ENCODE measurements at places on chromosomes 1 and 21.

GRCh38 chr21:42016364-42016985 lies 6.3 kb upstream of the ZBTB21 start:
- DNase-seq, result no peak

- DNase-seq, result no peak
Observed at GRCh38 chr1:23543707-23544443, 12.8 kb upstream of the E2F2 start.

DNA sequence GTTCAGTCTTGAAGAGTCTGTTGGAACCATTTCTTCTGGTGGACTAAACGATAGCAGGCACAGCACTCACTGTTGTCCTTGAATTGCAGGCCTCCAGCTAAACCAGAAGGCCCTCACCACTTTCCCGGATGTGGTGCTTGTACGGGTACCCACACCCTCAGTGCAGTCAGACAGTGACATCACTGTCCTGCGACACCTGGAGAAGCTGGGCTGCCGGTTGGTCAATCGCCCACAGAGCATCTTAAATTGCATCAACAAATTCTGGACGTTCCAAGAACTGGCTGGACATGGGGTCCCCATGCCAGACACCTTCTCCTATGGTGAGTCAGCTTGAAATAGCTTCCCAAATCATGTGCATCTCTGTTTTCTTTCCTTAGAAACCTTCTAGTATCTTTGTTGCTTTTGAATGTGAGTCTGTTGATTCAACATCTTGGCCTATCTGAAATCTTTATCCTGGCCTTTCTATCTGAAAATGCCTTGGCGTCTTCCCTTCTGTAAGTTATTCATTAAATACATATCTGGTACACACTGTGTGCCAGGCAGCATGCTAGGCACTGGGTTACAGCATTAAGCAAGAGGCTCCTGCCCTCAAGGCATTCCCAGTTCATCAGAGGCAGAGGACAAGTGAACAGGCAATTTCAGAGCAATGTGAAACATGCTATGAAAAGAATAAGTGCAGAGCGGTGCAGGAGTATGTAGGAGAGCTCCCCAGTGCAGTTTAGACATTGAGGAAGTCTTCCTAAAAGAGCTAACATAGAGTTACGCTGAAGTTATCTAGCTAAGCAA lies 18.9 kb downstream of the RIMKLA start:
- no peak for DNase-seq

DNA sequence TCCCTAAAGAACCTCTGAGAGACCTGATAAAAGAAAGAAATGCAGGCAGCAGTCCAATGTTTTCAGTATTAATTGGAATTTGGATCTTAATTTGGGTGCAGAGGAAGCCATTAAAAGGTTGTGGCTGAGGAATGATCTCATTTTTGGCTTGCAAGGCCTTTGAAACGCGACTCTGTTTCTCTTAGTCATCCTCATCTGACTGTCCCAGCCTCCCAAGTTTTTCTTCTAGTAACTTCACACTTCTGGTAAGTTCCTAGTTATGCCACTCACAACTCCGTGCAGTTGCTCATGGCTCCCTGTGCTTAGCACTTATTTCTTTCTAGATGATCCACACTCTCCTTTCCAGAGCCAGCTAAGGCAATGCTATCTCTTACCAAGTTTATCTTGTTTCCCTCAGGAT lies 147.4 kb upstream of the USP24 start:
- DNase-seq, result no peak

GRCh38 chr1:198001776-198002408 lies 84.7 kb downstream of the LHX9 start:
- no peak for DNase-seq

DNA sequence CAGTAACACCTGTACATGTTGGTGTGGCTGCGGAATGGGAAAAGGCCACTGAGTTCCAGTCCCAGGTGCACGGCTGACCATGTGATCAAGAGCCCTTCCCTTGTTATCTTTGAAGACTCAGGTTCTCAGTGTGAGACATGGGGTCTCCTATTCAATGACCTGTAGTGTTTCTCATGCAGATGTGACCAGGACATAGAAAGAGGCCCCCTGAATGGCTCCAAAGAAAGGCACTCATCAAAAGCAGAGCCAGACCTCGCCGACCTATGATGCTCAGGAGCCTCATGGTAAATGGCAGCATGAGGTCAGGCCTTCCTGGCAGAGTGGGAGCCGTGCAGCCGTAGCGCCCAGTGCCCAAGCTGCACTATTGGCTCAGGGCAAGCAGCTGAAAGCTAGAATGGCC lies 42.3 kb upstream of the HAO2 start:
- DNase-seq, result no peak

DNA sequence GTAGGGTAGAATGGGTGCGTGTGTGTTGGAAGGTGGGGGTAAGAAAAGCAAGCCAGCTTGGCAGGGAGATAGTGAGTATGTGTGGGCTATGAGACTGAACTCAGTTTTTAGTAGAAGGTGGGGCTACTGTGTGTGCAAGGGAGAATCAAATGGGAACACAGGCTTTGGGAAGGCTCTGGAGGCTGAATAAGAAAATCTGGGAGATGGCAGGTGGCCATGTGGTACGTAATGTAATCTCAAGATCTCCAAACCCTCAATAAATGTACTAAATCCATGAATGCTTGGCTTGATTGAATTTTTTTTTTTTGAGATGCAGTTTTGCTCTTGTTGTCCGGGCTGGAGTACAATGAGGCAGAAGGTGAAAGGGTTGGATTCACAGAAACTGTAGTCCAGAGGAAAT lies 3.5 kb upstream of the ZSCAN20 start:
- no peak for DNase-seq

DNA sequence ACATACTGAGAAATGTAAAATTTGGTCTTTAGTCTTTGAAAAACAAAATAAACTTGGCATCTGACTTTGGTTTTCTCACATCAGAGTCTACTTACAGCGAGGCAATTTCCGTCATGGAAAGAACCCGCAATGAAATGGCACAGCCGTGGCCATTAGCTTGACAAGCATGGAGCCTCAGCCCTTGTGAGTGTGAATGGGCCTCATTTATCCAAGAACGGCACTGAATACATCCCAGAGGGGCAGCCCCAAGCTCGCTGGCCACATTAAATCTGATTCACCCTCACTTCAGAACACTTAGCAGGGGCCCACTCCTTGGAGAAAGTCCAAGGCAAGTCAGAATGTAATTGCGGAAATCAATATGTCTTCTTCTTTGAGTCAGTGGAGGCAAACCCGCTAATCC lies 64.8 kb downstream of the ERG start:
- DNase-seq, result no peak

DNA sequence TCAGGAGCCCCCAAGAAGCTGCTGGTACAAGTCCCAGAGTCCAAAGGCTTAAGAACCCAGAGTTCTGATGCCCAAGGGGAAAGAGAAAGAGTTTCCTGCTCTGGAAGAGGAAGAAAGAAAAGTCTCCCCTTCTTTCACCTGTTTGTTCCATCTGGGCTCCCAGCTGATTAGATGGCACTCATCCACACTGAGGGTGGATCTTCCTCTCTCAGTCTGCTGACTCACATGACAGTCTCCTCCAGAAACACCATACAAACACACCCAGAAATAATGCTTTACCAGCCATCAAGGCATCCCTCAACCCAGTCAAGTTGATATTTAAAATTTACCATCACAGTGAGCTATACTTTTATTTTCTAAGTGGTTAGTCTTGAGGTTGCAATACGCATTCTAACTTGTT lies 257.9 kb downstream of the PAPPA2 start:
- DNase-seq, result no peak

DNA sequence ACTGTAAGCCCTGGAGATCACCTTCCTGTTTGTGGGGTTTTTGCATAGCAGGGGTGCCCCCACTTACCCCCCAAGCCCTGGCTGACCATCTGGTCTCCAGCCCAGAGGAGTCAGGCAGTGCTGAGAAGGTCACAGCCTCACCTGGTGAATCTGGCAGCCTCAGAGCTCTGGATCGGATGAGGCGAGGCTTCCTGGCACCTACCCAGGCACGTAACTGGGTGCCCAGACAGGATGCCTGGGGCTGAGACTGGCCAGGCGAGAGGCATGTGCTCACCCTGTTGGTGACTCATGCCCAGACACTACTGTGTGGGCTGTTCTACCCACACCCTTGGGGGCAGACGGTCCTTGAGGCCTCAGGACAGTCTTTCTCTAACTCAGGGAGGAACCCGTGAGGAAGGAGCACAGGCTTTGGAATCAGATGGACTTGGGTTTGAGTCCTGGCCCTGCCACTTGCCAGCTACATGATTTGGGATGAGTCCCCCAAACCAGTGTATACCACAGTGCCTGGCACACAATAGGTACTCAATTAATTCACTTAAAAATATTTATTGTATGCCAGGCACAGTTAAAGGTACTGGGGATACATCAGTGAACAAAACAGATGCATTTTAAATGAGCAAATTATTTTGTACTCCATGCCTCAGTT lies 15.1 kb upstream of the PADI3 start:
- no peak for DNase-seq

DNA sequence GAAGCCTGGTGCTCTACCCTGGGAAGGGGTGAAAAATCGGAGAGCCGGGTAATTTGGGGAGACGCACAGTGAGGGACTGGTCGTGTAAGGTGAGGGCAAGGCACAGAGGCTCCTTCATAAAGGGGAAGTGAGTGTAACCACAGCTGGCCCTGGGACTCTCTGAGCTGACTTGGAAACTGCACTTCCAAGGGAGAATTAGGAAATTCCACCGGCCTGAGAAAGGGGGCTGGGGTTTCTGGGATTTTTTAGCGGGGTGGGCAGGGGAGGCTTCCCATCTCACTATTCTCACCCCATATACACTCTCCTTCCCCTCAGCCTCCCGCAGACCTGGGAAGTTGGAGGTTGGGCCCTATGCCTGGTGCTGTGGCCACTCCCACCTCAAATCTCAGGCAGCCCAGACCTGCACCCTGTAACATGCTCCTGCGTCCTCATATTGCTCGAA lies 88.3 kb upstream of the IPO9 start:
- no peak for DNase-seq

DNA sequence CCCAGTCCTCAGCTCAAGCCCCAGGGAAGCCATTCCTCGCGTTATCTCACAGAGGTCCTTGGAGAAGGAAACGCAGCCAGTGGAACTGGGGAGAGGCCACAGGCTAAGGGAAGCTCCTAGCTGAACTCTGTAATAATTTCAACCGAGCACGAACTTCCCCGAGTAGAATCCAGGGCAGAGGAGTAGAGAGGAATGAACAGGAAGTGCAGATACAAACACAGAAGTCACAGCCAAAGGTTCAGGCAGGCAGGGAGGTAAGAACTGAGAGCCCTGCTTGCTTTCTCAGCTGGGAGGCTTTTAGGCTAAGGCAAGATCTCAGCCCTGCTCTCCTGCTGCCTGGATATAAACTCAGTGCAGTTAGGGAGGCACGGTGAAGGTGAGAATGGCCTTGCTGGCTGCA lies 23.7 kb downstream of the WARS2 start:
- DNase-seq, result no peak

DNA sequence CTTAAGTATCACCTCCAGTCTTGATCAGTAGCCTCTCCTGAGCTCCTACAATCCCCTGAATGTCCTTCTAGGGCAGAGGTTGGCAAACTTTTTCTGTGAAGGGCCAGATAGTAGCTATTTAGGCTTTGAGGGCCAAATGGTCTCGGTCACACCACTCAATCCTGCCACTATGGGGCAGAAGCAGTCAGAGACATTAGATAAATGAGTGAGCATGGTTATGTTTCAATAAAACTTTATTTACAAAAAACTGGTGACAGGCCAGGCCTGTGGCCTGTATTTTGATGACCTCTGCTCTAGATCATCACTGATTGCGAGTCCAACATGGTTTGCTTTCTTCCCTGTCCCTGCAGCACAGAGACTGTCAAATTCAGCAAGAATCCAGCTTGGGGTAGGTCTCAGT lies 36.3 kb downstream of the LRP8 start:
- DNase-seq, result no peak

GRCh38 chr1:36638268-36638667 lies 155.6 kb upstream of the CSF3R start:
- no peak for DNase-seq

GRCh38 chr21:35343046-35343819 lies 294.1 kb upstream of the RUNX1 start:
- DNase-seq, result no peak

- no peak for DNase-seq
Observed at GRCh38 chr21:41593051-41593759, 85.2 kb upstream of the TMPRSS2 start.

GRCh38 chr1:233544304-233544703 lies 69.6 kb upstream of the KCNK1 start:
- DNase-seq, result no peak

GRCh38 chr1:102472520-102472919 lies 475.8 kb upstream of the OLFM3 start:
- no peak for DNase-seq

GRCh38 chr1:36696261-36696940 lies 213.7 kb upstream of the CSF3R start:
- DNase-seq, result no peak

DNA sequence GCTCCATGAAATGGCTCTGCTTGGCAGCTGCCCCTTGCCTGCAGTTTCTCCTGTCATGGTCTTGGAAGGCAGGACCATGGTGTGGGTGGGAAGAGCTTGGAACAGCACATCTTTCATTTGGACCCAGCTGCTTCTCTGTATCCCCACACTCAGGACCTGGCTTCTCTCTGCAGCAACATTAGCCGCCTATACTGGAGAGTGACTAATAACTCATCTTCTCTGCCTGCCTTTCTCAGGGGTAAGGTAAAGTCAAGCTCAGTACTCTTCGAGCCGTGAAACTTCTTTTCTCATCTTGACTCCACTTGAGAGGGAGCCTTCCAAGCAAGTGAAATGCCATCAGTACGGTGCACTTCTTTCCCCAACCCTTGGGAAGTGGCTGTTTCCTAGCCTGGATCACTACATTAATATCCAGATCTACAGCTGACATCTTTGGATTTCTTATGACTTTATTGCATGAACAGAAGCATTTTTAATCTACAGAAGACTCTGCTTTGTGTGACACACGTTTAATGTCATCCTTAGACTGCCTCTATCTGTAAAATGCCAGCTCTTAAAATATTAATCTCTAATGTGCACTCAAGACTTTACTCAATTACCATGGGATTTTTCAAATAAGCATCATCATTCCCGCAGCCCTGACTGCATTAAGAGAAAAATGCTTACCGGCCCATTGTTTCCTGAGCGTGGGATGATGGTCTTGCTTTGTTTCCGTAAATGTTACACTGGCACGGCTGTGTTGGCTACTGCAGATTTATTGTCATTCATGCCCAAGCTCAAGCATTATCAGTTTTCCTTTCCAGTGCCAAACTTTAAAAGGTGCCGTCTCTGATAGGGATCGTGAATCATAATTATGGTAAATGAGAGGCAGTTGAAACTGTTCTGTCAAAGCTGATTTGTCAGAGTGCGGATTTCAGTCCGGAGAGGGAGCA lies 242.9 kb downstream of the HHAT start:
- DNase-seq, result no peak

DNA sequence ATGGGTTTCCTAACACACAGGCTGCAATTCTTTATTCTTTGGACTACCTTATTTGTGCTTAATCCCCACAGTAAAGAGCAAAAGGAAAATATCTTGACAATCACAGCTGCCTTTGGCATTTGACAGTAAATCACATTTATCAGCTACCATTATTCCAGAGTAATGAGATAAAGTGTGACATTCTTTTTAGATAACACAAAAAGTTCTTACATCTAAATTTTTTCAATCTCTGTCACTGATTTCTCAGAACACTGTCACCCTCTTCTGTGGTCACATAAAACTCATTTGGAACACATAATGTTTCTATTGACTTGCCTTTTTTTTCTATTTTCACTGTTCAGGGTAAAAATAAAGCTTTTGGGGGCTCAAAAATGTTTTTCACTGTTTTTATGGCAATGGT lies 484.6 kb downstream of the LTN1 start:
- no peak for DNase-seq

All from activated CD4-positive, alpha-beta T cell treated with anti-CD3 and anti-CD28 coated beads, Interleukin-2, amount 10 ng/mL, durations not matched to agents 7 days and 5 days (primary cell).